ENCODE measurements at places on chromosomes 7 and 10.

DNA sequence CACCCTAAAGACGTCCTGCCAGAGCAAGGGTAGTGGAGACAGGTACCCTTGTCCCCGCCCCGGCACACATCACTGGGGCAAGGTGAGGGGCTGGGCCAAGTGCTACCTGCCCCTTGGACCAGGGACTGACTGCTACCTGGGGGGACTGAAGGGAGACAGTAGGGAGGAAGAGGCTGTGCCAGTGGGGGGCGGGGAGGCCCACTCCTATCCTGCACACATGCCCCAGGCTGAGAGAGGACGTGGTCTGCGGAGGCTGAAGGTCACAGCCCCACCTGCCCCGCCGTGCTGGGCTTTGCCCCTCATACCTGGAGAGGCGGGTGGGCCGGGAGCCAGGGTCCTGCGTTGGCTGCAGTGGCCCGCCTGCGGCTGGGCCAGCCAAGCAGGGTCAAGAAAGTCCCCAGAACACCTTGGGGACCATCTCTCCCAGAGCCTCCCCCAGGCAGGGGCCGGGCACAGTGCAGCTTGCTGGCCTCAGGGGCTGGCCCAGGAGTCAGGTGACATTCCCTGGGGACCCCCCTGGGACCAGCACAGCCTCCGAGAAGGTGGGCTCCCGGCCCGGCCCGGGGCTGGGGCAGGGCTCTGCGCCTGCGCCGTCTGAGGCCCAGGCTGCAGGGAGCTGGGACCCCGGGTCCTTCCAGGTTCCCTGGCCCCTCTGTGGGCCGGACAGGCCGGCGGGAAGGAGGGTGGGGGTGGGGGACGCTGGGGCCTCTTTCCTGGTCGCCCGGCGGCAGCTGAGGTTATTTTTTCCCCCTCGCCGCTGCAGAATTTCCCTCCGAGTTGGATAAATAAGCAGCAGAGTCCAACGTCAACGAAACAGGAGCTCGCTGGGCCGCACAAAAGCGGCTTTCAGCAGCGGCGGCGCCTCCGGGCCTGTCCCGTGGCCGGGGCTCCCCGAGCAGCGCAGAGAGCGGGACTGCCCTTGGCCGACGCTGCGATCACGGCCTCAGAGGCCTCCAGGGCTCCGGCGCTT is 9.8 kb upstream of the FZD9 start:
- no peak for DNase-seq

DNA sequence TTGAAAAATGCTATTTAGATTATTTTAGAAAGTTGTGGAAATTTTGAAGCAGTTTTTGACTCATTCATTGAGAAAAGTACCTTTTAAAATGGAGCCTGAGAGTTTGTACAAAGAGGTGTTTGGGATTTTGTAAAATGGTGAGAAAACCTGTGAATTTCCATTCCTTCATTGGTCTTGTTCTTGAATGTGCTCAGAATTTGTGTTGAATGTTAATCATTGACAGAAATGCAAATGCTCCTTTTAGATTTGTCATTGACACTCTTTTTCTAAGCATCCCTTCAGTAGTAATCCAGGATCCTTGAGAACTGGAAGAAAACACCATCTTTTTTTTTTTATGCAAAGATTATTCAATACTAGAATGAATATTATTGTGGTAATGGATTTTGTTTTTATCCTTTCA is 74.8 kb downstream of the LCOR start:
- DNase-seq, result no peak

DNA sequence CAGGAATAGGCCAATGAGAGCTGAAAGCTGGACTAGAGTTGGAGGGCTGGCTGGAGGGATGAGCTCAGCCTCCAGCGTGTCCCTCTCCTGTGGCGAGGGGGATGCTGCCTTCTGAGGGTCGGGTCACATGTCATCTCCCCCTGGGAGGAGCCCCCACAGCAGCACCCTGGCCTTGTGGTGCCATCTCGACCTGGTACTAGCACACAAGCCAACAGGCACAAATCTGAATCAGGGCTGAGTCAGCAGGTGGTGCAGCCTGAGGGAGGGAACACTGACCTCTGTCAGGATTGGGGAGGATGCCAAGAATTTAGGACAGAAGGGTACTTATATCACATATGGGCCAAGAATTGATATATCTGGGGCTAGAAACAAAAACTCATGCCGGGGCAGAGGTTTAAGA is 280.4 kb downstream of the CELF2 start:
- DNase-seq, result no peak

GRCh38 chr10:95394161-95394880 is 103.5 kb upstream of the PDLIM1 start:
- DNase-seq, result no peak

All from activated naive CD4-positive, alpha-beta T cell (primary cell).